ENCODE measurements at places on chromosomes 2 and 18.

GRCh38 chr18:57660961-57661360, 39.3 kb upstream of the NARS1 start:
- no peak for DNase-seq

GRCh38 chr18:23062011-23062410, 73.3 kb upstream of the CABLES1 start:
- no peak for DNase-seq

DNA sequence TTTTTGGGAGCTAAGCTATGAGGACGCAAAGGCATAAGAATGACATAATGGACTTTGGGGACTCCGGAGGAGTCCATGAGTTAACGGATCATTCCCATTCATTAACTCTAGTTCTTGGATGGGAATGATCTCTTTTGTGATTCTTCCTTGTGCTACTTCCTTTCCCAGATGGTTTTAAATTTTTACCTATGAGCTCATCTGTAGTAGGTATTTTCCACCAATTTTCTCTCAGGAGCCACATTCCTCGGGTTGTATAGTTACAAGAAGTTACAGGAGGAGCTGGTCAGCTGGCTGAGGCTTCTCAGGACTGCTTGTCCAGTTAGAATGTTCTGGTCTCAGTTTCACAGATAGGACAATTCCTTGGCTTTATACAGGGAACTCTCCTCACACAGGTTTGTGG, 42.9 kb upstream of the LPIN2 start:
- no peak for DNase-seq

- DNase-seq: no peak
Measured at GRCh38 chr2:12641441-12641840, 75.3 kb upstream of the TRIB2 start.

DNA sequence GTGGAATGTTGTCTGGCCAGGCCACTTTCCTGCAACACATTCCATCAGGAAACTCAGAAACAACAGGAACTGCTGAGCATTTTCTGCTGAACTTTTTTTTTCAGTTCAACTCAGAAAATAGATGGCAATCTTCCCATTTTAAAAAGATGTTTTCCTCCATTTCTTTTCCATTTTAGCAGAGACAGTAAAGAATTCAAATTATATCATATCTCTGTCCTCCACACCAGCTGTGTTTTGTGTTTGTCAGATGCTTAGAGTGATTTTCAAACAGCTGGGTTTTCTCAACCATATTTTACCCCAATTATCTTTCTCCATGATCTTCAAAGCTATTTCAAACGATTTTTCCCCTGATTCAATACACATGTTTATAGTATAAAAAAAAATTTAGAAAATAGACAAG, 713.4 kb downstream of the LRRTM4 start:
- peak; percentile 81 for DNase-seq

GRCh38 chr2:218216336-218216673, 684 bp upstream of the ARPC2 start:
- DNase-seq: no peak

- no peak for DNase-seq
Measured at GRCh38 chr2:26088038-26088643, 54.3 kb downstream of the RAB10 start.

- DNase-seq: peak; percentile 33
Measured at GRCh38 chr2:206245265-206245672, 29.2 kb upstream of the ZDBF2 start.

- no peak for DNase-seq
Measured at GRCh38 chr2:63871864-63872263, 30.2 kb downstream of the UGP2 start.

- no peak for DNase-seq
Measured at GRCh38 chr2:21268197-21268877, 144.6 kb downstream of the TDRD15 start.

DNA sequence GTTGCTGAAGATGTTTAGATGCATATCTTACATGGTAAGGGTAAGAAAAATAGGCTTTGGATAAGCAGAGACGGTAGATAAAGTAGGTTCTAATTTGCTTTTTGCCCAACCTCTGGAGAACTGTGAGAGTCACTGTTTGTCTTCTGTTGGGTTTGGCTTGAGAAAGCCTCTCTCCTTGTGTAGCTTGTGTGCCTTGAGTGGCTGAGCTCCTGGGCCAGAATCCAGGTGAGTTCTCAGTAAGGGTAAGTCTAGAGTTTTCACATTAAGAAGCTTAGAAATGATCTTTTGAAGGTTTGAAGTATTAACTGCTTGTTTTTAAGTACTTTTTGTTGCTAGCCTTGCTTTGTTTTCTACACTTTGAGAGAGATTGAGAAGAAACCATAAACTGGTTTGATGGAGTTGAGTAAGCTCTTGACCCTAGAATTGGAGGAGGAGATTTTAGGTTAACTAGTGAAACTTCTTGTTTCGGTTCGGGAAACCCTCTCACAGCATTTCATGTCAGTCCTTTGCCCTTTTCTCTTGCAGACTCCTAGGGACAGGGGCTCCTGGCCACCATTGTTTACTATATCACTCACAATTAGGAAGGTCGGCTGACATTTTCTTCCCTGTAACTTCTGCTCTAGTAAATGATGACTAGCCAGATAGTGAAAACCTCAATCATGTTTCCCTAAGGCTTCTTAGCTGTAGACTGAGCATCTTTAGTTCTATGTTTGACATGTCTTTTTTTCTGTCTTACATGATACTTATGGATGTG, 26.0 kb downstream of the MAP4K4 start:
- no peak for DNase-seq

DNA sequence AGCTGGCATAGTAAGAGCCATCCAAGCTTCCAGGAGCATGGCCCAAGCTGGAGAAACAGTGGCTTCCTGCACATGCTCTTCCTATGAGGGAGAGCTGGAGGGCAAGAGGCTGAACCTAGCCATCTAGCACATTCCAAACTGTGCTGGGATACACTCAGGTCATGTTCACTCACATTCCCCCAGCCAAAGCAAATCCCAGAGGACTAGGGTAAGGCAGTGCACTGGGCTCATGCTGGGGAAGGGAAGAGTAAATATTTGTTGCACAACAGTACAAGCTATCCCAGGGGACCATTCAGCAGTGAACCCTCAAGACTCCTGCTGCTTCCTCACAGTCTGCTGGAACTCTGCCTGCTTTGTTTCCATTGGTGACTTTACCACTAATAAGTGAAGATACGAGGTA, 20.7 kb upstream of the GYPC start:
- DNase-seq: no peak

GRCh38 chr2:215850380-215850779, 163.0 kb downstream of the MREG start:
- DNase-seq: no peak

DNA sequence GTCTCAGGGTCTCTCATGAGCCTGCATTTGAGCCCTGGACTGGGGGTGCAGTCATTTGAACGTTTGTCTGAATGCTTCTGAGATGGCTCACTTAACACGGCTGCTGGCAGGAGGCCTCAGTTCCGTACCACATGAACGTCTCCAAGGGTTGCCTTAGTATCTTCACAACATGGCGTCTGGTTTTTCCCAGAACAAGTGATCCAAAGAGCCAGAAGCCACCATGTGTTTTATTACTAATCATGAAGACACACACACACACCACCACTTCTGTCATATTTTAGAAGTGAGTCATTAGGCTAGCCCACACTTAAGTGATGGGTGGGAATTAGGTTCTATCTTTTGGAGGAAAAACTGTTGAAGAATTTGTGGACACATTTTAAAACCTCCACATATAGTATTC, 15.0 kb upstream of the MYO1B start:
- DNase-seq: no peak

DNA sequence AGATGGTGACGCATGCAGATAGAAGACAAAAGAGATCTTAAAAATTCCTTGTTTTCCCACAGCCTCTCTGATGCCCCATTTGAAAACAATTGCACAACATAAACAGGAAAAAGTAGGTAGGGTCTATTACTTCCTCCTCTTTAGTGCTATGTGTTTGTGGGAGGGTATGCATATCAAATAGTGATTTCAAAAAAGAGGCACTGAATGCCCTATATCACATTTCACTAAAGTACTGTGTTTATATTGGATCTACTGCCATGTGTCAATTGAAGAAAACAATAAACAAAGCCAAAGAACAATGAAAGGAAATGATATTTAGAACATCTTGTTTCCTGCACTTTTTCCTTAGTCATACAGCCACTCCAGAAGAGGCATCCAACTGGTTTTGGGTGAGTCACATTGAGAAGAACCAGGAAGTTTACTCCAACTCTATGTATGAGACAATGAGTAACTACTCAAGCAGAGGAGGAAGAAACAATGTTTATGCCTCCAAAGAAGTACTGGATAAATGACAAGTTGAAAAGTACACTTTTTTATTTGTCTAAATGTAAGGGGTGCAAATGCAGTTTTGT, 583.6 kb downstream of the FBXO15 start:
- DNase-seq: no peak

DNA sequence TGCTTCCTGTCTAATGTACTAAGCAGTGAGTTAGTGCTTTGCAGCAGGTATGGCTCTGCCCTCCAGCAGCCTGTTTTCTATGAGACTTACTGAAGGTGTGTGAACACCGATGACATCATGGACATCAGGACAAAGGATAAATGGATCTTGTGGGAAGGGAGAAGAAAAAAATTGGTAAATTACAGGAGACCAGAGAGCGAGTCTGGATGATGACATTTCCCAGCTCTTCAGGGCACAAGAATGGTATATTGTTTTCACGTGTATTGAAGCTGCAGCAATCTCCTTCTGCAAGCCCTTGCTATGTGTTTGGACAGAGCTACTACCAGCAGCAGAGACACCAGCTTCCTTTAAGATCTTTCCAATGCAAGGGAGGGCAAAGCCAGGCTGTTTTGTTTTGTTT, 47.2 kb downstream of the DCC start:
- DNase-seq: no peak

GRCh38 chr2:64630752-64631151, 23.0 kb downstream of the SERTAD2 start:
- DNase-seq: no peak

GRCh38 chr2:46576875-46577274, 97.5 kb downstream of the TMEM247 start:
- DNase-seq: no peak

GRCh38 chr18:24201699-24202687, 63.1 kb downstream of the CABYR start:
- no peak for DNase-seq

GRCh38 chr2:168338292-168338691, 90.9 kb upstream of the STK39 start:
- no peak for DNase-seq

DNA sequence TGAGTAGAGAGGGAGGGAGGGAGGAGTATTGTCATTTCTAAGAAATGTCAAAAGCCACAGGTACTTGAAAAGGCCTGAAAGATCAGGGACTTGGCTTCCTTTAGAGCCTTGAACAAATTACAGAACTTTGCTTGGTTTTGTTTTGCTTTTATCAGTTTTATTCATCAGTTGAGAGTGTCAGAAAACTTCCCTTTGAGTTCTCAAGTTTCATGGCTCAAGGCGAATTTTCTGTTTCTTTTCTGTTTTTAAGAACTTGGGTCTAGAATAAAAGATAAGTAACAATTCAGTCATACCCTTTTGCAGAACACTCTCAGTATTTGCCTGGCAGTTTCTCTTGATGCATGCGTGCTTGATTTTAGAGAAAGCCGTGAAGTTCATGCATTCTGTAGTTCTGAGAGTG, 531.9 kb downstream of the PARD3B start:
- DNase-seq: no peak

- no peak for DNase-seq
Measured at GRCh38 chr2:64114912-64115277, 29.3 kb downstream of the PELI1 start.

DNA sequence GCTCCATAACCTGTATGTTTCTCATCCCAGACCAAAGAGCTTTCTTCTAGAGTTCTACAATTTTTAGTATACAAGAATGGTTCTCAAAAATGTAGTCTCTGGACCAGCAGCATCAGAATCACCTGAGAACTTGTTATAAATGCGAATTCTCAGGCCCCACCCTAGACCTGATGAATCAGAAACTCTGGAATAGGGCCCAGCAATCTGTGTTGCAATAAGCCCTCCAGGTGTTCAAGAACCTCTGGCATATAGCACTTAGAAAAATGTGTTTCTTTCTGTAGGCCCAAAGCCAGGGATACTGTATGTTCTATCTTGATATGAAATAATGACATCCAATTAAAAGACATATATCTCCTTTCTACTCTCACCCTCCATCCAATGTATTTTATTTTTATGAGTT, 10.4 kb downstream of the PAIP2B start:
- no peak for DNase-seq

- DNase-seq: no peak
Measured at GRCh38 chr18:59344996-59345395, 14.1 kb downstream of the LMAN1 start.

DNA sequence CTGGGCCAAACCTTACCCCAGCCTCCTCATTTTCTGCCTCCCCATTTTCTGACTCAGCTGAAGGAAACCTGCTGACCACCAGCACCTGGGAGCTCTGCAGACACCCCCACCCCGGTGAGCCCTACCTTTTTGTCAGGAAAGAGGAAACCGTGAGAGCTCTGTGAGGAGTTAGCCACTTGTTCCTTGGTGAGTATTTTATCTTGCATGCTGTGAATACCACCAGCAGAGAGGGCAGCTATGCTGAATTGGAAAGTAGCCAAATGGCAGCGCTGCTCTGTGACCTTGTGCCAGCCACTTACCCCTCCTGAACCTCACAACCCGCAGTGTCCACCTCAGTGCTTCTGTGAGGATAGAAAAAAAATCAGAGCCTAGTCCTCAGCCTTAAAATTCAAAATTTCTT, 2.5 kb downstream of the MPPE1 start:
- DNase-seq: no peak

GRCh38 chr2:238876232-238876630, 28.3 kb downstream of the TWIST2 start:
- DNase-seq: no peak

GRCh38 chr2:175166216-175166824, 1.7 kb downstream of the ATF2 start:
- DNase-seq: no peak

DNA sequence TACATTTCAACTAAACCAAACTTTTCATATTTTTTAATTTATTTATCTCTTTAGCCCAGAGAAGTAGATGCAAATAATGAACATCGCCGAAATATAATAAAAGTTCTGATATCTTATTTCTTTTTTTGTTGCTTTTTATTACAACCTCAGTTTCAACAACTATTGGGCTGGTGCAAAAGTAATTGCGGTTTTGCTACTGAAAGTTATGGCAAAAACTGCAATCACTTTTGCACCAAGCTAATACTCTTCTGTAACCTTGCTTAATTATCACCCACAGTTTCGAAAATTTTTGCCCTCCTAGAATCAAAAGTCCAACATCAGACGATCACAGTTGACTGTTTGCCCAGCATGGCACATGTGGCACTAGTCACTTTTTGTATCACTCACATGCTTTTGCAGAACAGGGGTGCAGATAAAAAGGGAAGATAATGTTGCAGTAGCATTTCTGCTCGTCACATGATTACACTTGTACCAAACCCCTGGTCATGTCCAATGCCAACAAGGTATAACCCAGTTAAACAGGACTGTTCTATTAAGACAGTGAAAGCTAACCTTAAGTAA, 242.4 kb upstream of the GALNT5 start:
- DNase-seq: no peak

- DNase-seq: no peak
Measured at GRCh38 chr2:114786901-114787300, 344.5 kb downstream of the DPP10 start.

- no peak for DNase-seq
Measured at GRCh38 chr18:4283746-4284291, 171.3 kb downstream of the DLGAP1 start.
